ENCODE measurements at places on chromosomes 5 and 9. TPM values are rescaled to one million over a fixed set of nuclear protein-coding genes. Genes with fewer than 3 reads are reported as not detected.

- DNase-seq = no peak
Measured at GRCh38 chr9:109791003-109791677, 11.1 kb downstream of the PALM2AKAP2 start.

The SPAAR gene
- 0.31 TPM for total RNA-seq

The GPR150 gene
- total RNA-seq = not detected

- DNase-seq = peak; percentile 22
Measured at GRCh38 chr5:170315154-170315553, 17.6 kb upstream of the LCP2 start.

DNA sequence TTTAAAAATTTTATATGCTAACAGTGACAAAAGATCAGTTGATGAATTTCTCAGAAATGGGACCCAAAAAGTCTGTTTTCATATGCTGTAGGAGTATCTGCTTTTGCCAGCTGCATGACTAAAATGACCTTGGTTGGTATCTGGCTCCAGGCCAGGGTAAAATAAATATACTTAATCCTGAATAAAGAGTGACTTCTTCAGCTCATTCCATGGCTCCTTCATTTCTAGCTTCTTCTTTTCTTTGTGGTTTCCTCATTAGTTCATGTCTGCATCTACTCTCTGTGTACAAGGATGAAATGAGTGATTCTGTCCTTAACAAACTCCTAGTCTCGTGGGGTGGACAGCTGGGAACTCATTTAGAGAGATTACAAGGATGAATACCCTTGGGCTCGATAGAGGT lies 36.0 kb downstream of the RCL1 start:
- no peak for DNase-seq

The MIER3 gene
- 32.1 TPM for total RNA-seq

The CDC20B gene
- 0.07 TPM for total RNA-seq

The SPATA31C1 gene
- total RNA-seq = not detected

DNA sequence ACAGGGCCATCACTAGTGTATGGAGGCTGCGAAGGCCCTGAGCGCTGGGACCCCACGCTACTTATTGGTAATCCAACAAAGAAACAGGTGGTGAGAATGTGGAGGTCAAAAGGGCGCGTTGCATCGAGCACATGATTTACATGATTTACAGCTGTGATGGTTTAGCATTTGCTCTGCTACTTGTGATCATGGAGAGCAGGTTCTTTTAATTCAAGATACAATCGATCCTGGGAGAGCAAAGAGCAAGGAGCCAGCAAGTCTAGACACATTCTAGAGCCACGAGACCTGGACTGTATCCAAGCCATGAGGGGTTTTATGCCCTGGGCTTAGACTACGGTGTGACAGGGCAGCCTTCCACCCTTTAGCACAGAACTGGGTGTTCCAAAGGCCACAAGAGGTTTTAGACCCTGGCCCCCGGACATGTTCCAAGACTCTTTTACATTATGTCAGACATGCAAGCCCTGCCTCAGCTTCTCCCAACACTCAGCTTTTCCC lies 47.0 kb upstream of the CLK4 start:
- no peak for DNase-seq

DNA sequence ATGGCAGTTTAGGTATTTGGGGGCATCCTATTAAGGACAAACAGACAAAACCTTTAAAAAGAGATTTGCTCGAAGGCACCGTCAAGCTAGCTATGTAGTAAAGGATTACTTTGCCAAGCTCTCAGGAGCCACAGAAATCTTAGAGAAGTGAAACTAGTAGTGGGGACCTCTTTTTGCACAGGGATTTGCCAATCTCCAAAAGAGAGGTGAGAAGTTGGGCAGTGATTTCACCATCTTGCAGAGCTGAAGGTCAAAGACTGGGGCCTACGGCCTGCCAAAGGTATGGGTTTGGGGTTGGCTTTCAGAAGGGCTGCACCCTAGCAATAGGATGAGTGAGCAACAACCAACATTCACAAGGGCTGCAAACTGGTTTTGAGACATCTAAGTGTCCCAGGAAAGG lies 1.6 kb upstream of the FCN1 start:
- DNase-seq = no peak

The IL4 gene
- total RNA-seq = not detected

GRCh38 chr9:125651576-125652232 lies 55.3 kb downstream of the MAPKAP1 start:
- DNase-seq = no peak

The C1QTNF3 gene
- not detected for total RNA-seq

The RAB3C gene
- not detected for total RNA-seq

- DNase-seq = no peak
Measured at GRCh38 chr9:102518324-102518723, 476.8 kb upstream of the CYLC2 start.

The FUT7 gene
- total RNA-seq = not detected

The TRIM7 gene
- 29.8 TPM for total RNA-seq

GRCh38 chr5:1745123-1745795 lies 54.4 kb downstream of the MRPL36 start:
- no peak for DNase-seq

DNA sequence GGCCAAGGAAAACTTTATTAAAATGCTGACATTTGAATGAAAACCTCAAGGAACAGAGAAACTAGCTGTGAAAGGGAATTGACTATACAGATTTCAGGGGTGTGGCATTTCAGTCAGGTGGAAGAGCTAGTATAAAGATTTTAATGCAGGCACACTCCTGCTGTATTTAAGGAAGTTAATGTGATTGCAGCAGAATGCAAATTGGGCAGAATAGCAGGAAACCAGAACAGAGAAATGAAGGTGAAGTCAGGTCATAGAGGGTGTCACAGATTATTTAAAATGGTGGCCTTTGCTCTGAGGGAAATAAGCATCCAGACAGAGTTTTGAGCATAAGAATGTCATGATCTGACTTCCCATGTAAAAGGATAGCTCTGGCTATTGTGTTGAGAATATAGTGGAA lies 898.1 kb upstream of the WWC1 start:
- no peak for DNase-seq

GRCh38 chr9:16319646-16320045 lies 550.8 kb downstream of the BNC2 start:
- DNase-seq = no peak

DNA sequence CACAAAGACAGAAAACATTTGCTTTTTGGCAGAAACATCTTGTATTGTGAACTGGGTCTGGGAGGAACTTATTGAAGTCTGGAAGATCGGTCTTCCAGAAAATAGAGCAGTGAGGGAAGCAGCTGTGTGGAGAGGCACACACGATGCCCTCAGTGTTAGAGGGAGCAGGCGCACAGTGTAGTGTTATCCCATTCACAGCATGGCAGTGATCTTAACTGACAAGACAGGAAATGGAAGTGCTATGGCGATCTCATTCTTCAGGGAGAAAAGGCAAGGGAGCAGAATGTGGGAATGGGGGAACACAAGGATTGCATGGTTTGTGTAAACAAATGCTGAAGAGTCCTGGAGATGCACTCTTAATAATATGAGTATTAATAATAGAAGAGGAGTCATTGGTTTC lies 161.0 kb downstream of the PBX3 start:
- no peak for DNase-seq

DNA sequence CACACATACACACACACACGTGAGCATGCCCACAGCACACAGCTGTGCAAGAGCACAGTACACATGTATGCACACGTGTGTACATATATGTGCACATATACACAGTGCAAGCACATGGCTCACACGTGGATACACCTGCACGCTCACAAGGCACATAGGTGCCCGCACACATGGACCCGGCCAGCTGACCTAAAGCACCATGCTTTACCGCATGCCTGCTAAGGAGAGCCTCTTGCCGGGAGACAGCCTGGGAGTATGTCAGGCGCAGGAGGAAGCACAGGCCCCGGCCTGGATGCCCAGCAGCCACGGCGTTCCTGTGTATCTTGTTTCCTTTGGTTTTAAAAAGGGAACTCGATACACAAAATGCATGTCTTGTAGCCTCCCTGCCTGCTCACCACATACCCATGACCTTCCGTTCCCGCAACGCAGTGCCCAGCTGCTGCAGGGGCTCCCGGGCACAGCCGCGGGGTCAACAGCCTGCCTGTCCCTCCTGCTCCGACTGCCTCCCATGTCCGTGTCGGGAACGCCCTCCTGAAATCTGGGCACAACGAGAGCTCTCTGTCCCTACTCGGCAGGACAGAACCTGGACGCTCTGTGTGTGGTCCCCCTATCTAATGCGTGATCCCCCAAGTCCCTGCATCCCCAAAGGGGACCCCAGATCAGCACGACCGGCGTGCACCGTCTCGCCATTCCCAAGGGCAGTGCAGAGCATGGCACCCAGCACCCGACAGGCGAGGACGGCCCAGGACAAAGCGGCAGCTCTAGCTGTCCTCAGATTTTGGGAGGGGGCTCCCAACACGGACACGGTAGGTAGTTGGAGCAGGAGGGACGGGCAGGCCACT lies 3.6 kb downstream of the SLC12A7 start:
- no peak for DNase-seq

The FST gene
- total RNA-seq = 20.4 TPM

- no peak for DNase-seq
Measured at GRCh38 chr5:102523541-102524175, 24.9 kb upstream of the SLCO6A1 start.

GRCh38 chr9:123978981-123979380 lies 32.6 kb upstream of the LHX2 start:
- DNase-seq = no peak

- no peak for DNase-seq
Measured at GRCh38 chr9:73890685-73891277, 606.4 kb upstream of the RORB start.

The GRK6 gene
- 67.6 TPM for total RNA-seq

GRCh38 chr5:154562244-154562880 lies 84.3 kb upstream of the HAND1 start:
- no peak for DNase-seq

The FGF10 gene
- 0.16 TPM for total RNA-seq

The GARIN3 gene
- not detected for total RNA-seq

The NRARP gene
- total RNA-seq = 0.40 TPM

GRCh38 chr9:135819905-135820304 lies 87.4 kb downstream of the CAMSAP1 start:
- DNase-seq = no peak
